T-helper 9 cell (primary cell): ENCODE measurements at places on chromosomes 4 and X.

DNA sequence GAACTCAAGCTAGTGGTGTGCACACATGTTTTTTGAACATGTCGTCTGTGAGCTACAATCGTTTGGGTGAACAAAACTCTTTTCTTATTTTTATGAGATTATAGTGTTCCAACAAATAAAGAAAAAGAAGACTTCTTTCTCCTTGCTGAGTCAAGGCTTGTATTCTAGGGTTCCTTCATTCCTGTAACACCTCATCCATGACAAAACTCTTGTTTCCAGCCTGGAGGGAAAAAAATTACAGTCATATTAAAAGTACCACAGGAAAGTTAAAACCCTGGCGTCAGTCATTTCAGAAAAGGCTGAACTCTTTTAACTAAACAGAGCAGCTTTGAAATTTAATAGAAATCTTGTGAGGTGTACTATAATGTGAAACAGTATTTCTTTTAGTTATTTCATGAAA lies 79.2 kb upstream of the BOD1L1 start:
- DNase-seq = no peak

- no peak for DNase-seq
These were observed 7.8 kb upstream of the PIGA start for GRCh38 chrX:15343075-15343476.

DNA sequence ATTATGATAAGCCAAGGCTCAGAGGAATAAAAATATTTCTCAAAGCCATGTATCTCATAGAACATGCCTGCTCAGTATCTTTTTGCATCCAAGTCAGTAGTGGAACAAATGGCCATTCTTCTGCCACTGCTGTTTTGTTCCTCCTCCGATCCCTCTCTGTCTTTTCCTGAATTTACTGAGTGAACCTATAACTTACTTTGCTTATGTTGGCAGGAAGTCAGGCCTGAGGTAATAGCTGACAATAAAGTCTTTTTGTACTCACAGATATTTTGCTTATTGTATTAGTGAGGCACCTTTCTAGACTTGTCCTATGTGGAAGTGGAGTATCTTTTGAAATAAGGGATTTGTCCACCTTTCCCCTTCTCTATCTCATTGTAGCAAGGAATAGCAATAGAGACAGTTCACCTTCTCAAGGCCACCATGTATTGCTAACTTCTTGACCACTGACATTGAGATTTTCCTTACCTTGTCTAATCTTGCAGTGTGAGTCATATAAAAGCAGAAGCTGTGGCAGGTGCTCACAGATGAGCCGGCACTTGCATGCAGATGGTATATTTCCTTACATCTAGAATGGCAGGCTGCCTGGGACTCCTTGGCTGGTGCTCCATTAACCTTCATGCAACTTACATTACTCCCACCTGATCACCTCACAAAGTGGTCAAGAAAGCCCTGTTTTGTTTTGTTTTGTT lies 68.2 kb downstream of the AGTR2 start:
- no peak for DNase-seq

DNA sequence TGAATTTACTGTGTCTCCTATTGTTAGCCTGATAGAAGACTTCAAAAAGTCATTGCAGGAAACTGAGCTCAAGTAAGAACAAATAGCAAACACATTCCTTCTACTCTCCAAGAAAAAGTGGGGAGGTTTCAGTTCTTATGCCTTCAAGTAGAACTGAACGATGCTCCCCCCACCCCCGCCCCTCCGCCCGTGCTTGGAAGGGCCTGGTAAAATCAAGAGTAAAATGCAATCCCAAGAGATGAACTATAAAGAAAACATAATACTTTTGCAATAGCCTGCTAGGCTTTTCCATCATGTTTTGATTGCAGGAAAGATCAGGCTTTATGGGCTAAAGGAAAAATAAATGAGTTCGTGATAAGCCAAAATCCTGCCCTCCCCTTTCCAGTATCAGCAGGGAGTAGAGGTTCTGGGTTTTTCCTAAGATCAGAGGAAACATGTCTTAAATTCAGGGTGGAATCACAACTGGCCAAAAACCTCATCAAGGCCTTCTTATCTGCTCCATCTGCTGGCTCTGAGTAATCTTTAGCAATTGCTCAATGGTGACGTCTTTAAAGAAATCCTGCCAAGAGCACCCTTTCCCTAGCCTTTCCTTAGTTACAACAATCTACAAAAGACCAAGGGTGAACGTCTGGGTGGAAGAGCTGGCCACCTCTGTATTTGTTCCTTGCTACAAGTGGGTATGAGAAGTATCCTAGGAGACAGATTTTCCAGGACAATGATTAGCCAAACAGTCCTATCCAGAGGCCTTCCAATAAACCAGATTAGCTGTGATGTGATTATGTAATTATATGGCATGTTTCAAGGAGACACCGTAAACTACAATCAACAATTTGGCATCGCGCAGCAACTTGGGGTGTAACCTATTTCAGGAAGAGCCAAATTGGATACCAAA lies 66.3 kb upstream of the FAM9C start:
- DNase-seq = no peak

DNA sequence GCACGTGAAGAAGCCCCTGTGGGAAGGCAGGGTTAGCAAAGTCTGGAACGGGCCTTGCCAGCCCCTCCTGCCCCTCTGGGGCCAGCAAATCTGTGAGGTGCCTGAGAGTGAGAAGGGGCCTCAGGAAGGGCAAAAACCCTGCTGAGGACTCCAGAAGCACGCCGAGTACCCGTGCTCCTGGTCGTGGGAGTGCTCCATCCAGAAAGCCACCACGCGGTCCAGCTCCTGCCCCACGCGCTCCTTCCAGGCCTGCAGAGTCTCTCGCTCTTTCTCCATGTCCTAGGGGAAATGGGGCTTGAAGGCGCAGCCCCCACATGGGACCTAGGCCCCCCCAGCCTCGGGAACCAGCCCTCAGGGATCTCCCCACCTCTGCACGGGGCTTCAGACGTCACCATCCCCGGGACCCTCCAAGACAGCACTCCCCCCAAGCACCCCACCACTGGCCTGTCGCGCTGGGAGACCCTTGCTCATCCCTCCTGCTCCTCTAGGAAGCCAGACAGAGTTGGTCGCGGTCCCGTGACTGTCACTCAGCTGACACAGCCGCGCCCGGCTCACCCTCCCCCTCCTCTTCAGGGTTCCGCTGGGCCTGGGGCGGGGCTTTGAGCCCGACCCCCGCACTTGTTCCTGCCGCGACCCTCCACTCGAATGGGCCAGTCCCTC lies at the start of gene RENBP:
Gene RENBP, minus strand, starts transcription at position 504 of the 660 bp plus-strand sequence. Its CDS starts 33 bp downstream, at position 471.
- no peak for DNase-seq

DNA sequence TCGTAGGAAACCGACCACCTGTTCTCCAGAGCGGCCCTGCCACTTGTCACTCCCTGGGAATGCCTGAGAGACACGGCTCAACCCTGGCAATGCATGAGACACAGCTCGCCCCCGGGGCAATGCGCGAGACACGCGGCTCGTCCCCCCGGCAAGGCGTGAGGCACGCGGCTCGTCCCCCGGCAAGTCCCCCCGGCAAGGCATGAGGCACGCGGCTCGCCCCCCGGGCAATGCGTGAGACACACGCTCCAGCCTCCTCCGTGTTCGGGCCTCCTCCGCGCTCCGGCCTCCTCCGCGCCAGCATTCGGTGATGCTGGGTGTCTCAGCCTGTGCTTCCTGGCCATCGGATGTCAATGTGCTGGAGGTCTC lies 27.5 kb upstream of the CPLX1 start:
- DNase-seq = no peak
